ENCODE measurements at places on chromosomes 2 and 18.

DNA sequence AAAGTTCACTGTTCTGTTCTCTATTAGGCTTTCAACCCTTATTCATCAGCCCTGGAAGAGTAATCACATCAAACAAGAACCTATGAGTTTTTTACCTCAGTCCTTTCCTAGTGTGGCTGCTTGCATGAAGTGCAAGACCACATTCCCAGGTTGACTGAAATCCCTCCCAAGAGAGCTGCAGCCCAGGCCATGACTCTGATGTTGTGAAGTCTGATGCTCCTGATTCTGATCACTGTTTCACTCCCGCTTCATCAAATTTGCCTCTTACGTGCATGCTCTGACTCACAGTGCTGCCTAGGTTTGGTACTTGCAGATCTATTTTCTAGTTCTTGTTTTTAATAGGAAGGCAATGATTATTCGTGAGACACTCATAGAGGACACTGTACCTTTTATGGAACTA is 58.2 kb upstream of the DSEL start:
- DNase-seq = no peak

GRCh38 chr2:127627740-127628571 is 18.0 kb upstream of the GPR17 start:
- no peak for DNase-seq

DNA sequence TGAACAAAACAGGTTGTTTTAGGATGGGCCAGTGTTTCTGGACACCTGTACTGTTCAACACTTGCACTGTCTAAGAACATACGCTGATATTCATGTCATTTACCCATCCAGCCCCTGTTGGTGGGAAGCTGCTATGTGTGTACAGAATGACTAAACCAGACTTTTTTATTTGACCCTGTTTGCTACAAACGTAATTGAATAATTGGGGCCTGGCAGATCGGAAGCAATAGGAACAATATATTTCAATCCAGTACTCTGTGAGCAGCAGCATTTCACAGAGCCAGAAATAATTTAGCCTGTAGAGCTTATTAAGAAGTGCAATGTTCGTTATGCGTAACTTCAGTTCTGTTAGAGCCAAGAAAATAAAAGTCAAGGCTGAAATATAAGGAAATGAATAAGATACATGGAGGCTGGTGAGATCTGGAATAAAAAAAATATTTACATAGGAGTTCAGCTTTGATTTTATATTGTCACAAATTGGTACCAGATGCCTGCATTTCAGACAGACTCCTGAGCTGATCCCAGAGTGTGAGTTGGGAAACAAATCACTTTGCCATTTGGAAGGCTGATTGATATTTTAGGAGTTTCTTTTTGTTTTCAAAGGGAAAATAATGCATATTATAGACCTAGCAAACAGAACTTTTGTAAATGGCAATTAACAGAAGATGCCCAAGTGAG is 19.7 kb downstream of the CABLES1 start:
- DNase-seq = no peak

GRCh38 chr2:10541775-10542432 is 93.8 kb upstream of the ODC1 start:
- DNase-seq = no peak

GRCh38 chr18:32021756-32022564 is 3.3 kb downstream of the RNF125 start:
- DNase-seq = no peak

DNA sequence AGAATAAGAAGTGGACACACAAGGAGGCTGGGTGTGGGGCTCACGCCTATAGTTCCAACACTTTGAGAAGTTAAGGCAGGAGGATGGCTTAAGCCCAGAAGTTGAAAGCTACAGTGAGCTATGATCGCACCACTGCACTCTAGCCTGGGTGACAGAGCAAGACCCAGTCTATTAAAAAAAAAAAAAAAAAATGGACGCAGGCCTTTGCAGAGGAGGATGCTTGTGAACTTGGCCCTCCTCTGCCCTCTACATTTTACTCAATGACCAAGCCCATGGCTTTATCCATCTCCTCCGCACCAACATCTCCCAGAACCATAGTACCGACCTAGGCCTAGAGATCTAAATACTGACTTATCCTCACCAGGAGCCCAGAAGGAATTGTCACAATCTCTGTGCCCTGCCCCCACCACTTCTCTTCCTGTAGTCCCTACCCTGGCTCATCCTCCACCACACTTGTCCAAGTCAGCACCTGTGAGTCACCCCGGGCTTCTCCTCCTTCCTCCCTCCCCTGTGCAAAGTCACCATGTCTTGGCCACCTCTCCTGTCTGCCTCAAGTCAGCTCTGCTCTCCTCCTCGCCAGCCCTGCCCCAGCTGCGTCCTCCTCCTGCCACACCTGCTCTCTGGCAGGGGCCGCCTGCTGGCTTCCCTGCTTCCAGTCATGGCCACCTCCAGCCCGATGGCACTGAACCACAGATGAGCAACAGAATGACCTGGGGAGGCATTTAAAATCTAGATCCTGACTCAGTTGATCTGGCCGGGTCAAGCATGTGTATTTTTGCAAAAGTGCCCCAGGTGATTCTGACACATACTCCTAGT is 35.8 kb upstream of the ASPRV1 start:
- DNase-seq = no peak

GRCh38 chr18:13464432-13465123 is 246.0 kb downstream of the LDLRAD4 start:
- DNase-seq = no peak

Data from occipital lobe (tissue), 3 donors.